ENCODE measurements at places on chromosomes 3 and 15.

GRCh38 chr15:91482799-91483198 is 370.7 kb upstream of the SLCO3A1 start:
- DNase-seq, result peak; percentile 18

- no peak for DNase-seq
Measured at GRCh38 chr3:24129549-24129948, 184.5 kb downstream of the NR1D2 start.

- DNase-seq, result no peak
Measured at GRCh38 chr3:7146529-7146928, 285.6 kb downstream of the GRM7 start.

DNA sequence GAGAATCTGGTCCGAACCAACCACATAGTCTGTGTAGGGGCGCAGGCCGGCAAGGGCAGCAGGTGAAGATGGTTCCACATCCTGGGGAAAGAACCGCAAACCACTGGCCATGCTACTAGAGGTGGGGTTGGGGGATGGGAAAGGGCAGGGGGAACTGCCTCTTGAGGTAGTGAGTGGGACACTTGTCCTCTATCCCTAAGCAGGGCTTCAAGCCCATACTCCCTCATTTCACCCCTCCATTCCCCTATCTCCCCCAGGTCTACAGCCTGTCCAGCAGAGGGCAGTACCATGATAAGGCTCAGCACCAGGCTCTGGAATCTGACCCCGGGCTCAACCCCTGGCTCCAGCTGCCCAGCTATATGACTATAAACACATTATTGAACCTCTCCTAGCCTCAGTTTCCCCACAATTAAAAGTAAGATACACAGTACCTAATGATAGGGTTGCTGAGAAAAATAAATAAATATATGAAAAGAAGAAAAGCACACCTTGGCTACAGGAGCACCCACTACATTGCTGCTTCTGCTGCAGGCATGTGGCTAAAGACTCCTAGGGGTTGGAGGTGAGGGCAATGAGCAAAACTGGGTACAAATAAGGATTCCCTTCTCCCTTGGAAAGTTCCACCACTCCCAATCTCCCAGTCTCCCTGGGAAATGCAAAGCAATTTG is 6.3 kb downstream of the GORASP1 start:
- DNase-seq, result peak; percentile 17

DNA sequence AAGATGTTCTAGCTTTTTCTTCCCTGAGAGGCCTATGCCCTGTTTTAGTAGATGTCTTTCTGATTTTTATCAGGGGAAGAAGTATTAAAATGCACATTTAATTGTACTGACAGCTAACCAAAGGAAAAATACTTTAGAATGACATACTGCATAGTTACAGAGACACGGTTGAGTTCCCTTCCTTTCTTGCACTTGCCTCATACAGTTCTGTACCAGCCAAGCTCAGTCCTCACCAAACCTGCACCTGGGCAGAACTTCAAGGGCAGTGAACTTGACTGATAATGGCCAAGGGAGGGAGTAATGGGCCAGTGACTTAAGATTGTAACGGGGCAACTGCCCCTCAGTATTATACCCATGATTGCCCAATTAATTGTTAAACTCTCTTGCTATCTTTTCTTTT is 34.1 kb upstream of the RASGRP1 start:
- no peak for DNase-seq

GRCh38 chr3:50587806-50588758 is 18.8 kb downstream of the HEMK1 start:
- DNase-seq, result peak; percentile 52

GRCh38 chr15:51634591-51635198 is 12.1 kb upstream of the DMXL2 start:
- no peak for DNase-seq

DNA sequence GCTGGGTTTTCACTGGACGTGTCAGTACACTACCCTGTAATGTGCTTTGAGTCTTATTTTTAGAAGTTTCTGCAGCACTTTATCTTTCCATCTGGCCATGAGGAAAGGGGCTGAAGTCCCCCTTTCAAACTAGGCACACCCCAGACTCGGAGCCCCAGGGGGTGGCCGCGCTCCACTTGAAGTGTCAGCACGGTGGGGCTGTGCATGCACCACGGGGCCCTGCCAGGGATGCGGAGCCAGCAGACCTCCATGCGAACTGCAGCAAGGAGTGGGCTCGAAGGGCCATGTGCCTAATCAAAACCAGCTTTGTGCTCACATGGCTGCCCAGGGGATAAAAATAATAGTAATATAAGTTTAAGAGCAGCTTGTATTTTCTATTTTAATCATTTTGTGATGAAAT is 100.9 kb upstream of the HACD2 start:
- DNase-seq, result no peak

DNA sequence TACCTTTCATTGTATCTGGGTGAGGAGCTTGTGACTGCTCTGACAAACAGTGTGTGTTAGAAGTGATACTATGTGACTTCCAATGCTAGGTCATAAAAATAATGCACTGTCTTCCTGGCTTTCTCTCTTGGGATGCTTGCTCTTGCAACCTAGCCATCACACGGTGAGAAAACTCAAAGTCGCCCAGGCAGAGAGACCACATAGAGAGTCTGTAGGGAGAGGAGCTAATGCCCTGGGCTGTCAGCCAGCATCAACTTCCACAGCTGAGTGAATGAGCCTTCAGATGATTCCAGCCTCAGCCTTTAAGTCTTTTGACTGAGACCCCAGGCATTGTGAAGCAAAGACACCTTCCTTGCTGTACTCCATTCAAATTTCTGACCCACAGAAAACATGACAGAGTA is 220.6 kb upstream of the SGO1 start:
- DNase-seq, result no peak

- DNase-seq, result no peak
Measured at GRCh38 chr3:190286014-190286413, 36.2 kb downstream of the CLDN1 start.

GRCh38 chr3:125694761-125695294 is 99.5 kb upstream of the OSBPL11 start:
- DNase-seq, result no peak

DNA sequence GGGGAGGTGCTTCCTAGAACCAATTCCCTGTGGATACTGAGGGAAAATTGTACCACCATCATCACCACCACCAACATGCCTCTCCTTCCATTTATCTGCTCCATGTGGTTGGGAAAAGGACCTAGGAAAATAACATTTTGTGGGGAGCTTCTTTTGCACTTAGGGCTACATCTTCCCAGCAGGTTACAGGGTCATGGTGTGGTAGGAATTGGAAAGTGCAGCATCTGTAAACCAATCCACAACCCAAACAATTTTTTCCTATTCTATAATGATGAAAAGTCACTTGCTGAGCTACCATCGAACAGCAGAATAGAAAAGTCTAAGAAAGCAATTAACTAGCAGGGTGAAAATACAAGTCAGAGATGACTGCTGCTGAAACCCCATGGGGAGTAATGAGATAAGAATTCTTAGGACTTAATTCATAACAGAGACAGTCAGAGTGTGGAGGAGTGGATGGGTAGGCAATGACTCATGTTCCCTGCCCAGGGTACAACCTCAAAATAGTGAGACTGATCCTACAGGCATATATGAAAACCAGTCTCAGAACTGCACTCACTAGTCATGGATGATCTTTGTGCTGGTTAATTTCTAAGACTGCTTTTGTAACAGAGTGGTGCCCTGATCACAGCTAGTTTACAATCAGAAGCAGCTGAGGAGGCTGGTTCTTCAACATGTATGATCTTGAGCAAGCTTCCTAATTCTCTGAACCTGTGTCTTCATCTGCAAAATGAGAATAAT is 38.1 kb upstream of the LEKR1 start:
- no peak for DNase-seq

- no peak for DNase-seq
Measured at GRCh38 chr3:18247139-18247695, 177.9 kb downstream of the SATB1 start.

DNA sequence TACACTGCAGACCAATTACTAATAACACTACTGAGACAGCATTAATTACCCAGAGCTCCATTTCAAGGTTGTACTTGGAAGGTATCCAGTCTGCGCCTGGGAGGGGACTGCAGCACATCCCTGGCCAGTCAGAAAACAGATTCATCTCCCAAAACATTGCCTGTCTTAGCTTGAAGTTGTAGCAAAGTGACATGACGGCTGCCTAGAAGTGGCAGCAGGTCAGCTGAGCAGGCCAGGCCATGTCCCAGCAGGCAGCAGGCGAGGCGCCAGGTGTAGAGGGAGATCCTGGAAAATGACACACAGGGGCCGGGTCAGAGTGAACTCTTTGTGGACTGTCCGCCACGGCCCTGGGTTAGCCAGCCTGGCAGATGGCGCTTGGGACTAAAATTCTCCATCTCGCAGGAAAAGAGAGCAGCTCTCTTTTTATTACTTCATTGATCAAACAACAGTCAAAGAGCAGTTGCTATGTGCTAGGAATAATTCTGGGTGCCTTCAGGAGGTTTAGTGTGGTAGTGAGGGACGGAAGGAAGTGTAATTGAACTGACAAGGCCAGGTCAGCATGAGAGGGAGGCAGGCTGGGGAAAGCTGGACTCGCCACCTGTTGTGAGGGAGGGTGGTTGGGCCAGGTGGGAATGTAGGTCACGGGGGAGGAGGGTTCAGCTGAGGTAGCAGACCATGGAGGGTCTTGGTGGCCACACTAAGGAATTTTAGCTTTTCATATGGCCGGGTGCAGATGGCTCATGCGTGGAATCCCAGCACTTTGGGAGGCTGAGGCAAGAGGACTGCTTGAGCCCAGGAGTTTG is 1.3 kb upstream of the MAP6D1 start:
- DNase-seq, result no peak

DNA sequence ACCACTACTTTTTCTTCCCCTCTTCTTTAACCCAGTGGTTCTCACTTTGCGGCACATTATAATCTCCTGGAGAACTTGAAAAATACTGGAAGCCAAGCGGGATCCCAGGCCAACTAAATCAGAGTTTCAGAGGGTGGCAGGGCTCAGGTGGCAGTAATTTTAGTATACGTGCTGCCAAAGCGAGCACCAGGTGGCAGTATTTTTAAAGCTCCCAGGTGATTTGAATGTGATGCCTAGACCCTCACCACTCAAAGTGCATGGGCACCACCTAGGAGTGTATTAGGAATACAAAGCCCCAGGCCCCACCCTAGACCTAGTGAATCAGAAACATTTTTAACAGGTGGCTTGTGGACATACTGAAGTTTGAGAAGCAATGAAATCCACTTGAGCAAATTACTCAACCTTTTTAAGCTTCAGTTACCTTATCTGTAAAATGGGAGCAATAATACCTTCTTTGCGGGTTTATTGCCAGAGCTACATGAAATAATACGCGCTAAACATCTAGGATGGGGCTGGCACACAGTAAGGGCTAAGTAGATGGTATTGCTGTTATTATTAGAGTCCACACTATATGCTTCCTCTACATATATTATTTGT is 8.3 kb downstream of the B3GALNT1 start:
- DNase-seq, result no peak

Data from CD4-positive, alpha-beta T cell (primary cell).